ENCODE measurements at places on chromosomes 11 and 22.
A peak's percentile ranks its signal among the peaks of the same experiment; 100 is the strongest.

DNA sequence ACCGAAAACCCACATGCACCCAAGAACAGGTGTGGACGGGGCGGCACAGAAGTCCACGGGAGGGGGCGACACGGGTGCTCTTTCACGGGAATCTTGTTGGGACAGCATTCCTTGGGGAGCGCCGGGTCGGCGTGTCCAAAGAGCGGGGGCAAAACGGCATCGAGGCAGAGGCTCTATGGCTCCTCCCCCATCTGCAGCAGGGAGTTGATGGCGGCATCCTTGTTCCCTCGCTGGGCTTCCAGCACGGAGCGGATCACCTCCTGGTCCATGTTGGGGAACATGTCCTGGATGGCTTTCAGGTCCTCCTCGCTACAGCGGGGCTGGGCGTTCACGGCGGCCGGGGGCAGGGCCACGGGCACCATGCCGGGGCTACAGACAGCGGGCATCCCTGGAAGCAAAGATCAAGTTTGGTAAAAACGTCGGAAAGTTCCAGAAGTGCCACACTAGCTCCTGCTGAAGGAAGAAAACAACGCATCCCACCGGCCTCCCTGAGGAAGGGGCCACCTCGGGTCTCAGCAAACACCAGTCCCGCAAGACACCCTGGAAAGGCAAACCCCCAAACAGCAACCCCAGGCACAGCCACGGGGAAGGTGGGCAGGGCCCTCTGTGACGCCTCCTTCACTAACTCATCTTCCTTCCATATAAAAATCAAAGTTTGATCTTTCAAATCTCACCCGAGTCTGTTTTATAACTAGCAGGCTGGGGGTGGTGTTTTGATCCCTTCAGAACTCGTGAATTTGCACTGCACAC lies 32.4 kb downstream of the TOLLIP start:
- no peak for DNase-seq

GRCh38 chr11:64410404-64410734 lies 51.4 kb downstream of the RPS6KA4 start:
- DNase-seq, result no peak

DNA sequence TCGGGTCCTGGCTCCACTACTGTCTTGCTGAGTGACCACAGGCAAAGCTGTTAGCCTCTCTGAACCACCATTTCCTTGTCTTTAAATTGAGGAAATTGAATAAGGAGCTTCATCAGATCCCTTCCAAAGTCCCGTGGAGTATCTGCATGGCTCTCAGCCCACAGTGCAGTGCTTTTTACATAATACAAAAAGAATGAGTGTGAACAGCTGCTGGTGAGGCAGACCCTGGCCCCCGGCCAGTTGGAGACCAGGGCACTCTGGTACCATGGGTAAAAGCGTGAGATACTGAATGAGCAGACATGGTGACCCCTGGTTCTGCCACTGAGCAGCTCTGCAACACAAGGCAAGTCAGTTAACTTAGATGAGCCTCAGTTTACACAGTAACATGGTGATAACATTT lies 86.8 kb downstream of the GALNT18 start:
- DNase-seq, result no peak

DNA sequence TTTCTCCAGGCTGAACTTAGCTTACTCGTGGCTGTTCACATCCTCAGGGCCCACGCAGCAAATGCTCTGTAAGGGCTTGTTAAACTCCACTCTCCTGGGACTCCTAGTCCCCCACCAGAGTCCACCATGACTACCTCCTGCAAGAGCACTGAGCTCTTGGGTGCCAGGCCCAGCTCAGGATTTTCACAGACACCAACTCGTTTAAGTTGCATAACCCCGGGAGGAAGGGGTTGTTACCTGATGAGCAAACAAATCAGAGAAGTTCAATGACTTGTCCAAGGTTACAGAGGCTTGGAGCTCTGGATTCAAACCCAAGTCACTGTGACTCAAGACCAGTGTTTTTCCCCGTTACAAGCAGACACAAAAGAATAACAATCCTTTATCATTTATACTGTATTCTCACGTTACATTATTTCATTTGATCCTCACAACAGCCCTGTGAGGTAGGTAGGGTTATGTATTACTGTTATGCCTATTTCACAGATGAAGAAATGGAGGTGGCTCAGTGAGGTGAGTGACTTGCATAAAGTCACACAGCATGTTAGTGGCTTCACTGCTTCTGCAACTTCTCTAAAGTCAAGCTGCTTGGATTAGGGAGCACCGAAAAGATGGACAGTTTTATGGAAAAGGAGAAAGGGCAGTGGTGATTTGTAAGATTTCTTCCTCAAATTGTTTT lies 17.4 kb downstream of the KCTD21 start:
- DNase-seq, result no peak

- no peak for DNase-seq
These were observed 330.4 kb downstream of the TMEM135 start for GRCh38 chr11:87368151-87368550.

- DNase-seq, result peak; percentile 68
These were observed 288.8 kb downstream of the CASP12 start for GRCh38 chr11:104609311-104610085.

GRCh38 chr22:29765905-29766631 lies 739 bp downstream of the ZMAT5 start:
- DNase-seq, result no peak

- DNase-seq, result no peak
These were observed 141.2 kb downstream of the CEP164 start for GRCh38 chr11:117468888-117469287.

DNA sequence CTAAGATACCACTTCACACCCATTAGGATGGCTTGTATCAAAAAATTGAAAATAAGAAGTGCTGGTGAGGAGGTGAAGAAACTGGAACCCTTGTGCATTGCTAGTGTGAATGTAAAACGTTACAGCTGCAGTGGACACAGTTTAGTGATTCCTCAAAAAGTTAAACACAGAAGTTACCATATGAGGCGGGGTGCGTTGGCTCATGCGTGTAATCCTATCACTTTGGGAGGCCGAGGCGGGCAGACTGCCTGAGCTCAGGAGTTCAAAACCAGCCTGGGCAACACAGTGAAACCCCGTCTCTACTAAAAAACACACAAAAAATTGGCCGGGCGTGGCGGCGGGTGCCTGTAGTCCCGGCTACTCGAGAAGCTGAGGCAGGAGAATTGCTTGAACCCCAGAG lies 43.5 kb downstream of the SGSM3 start:
- DNase-seq, result no peak

Data from astrocyte of the cerebellum (primary cell).